ENCODE measurements at places on chromosomes 5 and 9.

DNA sequence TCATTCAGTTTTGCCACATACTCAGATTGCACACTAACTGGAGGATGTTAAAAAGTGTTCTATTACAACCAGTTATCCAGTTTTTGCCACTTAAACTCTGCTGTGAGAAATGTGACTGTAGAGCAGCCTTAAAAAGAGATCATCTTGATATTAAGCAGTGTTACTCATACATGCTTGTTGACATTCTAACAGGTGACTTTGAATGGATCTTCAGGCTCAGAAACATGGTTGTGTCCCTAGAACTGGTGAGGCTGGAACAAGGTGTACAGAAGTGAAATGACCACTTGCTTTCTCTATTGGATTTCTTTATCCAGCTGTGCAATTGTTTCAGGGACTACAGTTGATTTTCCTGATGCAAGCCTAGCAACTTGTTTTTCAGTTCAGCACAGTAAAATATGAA lies 166.1 kb upstream of the CCDC152 start:
- DNase-seq = no peak

DNA sequence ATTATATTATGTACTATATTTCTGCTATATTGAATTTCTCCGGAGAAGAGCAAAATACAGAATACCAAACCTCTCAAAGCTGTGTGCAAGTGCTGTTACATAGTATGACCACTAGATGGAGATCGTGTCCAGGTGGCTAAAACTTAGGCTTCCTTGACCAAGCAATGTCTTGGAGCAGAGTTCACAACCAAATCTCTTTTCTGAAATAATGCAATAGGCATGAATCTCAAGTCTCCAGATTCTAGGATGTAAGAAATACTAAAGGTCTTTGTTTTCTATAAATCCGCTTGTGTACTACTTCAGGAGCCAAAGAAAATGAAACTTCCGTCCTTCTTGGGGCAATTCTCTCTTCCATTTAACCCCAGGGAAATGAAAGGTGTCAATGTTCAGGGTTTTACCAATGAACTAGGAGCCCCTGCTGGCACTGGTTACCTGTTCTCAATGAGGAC lies 181.5 kb upstream of the RAI14 start:
- DNase-seq = no peak

GRCh38 chr9:137311171-137311985 lies 9.3 kb upstream of the NRARP start:
- DNase-seq = peak; percentile 73

GRCh38 chr9:38382141-38382540 lies 10.4 kb upstream of the ALDH1B1 start:
- no peak for DNase-seq

DNA sequence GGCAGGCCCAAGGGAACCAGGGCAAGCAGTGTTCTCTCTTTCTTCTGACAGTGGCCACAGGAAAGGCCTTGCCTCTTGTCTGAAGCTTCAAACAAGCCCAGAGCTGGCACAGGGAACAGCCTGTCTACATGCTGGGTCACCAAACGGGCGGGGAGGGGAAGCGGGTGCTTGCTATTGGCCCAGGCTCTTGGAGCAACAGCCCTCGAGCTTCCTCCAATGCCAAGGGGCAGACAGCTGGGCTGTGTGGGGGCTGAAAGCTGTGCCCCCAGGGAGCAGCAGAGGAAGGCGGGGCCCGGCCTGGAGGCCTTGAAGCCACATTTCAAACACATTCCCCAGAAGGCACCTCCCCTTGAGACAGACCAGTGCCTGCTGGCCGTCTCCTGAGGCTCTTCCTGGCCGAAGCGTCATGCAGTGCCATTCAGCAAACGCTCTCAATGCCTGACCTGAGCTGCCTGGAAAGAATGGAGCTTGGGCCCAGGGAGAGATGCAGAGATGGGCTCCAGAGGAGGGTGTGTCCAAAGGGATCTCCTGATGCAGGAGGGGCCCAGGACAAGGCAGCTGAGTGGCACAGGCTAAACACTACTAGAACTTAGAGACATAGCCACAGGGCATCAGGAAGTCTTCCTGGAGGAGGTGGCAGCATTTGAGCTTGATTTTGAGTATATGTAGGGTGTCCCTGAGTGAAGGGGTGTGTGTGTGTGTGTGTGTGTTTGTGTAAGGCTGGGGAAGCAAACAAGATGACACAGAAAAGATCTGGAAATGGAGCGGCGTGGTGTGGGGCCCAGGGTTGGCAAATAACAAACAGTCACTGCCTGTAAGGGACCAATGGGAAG lies 2.5 kb downstream of the FIBCD1 start:
- DNase-seq = no peak

- no peak for DNase-seq
Observed at GRCh38 chr5:5331848-5332247, 90.6 kb upstream of the ICE1 start.

- no peak for DNase-seq
Observed at GRCh38 chr5:96562614-96563013, 99.6 kb upstream of the CAST start.

DNA sequence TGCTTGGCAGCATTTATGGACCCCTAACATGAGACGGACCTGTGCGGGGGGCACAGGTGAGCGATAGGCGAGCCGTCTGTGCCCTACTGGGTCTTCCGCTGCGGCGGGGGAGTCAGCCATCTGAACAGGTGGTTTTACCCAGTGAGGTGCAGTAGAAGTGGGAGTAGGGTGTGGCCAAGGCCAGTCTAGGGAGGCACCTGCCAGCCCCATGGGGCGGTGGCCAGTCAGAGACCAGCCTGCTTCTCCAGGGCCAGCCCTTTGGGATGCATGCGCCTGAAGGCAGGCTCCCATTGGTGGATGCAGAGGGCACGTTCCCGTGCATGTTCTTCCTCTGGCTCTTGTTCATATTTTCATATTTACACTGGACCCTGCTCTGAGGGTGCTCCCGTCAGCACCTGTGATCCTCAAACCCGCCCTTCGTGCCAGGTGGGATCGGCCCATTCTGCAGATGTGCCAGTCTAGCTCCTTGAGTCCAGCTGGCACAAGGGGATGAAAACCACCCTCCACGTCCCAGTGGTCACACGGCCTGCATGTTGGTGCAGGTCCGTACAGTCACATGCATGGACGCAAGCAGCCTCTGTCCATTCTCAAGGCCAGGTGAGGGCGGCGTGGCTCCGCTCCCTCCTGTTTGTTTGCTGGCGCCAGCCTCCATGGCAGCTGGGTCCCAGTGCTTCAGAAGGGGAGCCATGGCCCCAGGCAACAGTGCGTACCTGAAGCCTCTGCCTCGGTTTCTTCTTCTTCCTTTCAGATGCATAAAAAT lies 9.0 kb downstream of the COL5A1 start:
- no peak for DNase-seq

DNA sequence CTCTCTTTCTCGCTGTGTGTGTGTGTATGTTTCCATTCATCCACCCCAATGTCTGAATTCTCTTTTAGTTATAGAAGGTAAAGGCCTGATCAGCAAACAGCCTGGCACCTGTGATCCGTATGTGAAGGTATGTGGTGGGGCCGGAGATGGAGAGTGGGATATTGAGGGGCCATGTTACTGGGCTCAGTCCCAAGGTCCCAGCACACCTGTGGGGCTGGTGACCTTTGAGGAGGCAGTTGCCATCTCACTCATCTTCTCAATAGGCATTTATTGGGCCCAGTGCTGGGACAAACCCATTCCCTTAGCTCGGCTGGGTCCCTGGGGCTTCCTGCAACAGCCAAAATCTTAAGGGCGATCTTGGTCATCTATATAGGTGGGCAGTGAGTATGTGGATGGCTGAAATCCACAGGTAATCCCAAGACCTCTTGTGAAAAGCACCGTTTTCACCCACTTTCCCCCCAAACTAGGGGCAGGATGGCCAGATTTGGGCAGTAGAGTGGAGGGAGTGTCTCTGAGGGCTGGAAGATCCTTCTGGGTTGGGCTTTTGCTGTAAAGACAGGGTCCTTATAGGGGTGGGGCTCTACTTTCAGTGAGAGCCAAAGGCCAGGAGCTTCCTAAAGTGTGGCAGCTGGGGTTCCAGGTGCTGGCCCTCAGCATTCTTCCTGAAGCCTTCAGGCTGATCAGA lies 19.6 kb downstream of the RGS3 start:
- no peak for DNase-seq

- no peak for DNase-seq
Observed at GRCh38 chr9:97847474-97848214, 5.4 kb upstream of the FOXE1 start.

- DNase-seq = peak; percentile 67
Observed at GRCh38 chr5:16615741-16616535, 859 bp downstream of the RETREG1 start.

DNA sequence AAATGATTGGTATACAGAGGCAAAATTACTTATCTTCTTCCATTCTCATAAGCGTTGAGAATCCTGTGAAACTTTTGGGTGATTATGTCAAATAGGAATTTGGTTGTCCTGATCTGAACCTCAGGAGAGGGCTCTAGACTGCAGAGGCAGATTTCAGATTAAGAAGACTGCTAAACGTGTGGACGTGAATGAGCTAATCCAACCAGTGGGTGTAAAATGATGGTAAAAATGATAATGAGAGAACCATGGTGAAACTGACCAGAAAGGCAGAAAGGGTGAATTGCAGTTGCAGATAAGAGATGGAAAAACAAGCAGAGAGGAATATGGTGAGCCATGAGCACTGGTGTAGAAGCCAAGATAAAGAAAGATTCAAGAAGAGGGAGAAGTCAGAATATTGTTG lies 1200.2 kb upstream of the CDH6 start:
- DNase-seq = no peak

DNA sequence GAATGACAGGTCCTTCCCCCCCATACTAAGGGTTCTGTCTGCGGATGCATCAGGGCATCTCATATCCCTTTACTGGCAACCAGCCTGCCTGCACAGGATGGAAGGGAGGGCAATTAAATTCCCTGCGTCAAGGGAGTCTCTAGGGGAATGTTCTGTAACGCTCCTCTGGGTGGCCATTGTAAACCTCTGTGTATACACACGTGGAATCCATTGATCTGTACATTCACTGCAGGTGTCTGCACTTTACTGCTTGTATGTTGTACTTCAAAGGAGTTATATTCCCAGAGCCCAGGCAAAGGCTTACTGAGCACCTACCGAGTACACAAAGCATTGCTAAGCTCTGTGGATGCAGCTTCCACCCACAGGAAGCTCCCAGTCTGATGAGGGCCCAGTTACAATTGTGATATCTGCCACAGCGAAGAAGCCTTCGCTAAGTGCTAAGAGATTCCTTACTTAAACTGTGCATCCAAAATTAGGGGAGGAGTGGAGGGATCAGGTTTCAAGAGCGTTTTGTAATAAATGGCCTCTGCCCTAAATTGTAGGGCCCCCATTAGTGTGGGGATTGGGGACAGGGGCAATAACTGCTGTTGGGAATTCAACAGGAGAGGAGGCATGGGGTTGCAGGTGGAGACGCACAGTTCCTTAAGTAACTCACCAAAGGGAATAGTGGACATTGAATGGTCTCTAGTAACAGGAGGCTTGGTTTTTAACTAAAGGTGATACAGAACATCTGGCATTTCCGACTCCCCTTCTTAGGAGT lies 1.5 kb upstream of the RETREG1 start:
- DNase-seq = no peak

DNA sequence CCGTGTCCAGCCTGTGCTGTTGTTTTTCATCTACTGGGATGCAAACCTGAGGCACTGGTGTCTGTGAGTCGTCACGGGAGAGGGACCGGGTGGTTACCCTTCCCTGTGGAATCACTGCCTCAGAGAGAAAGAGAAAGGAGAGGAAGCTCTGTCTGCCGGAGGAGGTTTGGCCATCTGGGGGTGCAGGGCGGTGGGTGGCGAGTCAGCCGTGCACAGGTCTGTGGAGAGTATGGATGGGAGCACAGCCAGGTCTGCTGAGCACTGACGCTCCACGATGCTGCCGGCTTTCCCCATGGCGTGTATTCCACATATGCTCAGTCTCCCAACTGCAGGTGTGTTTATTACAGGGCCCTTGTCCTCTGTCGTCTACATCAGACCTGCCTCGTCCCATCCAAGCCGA lies 395.2 kb upstream of the IRX4 start:
- DNase-seq = peak; percentile 34

DNA sequence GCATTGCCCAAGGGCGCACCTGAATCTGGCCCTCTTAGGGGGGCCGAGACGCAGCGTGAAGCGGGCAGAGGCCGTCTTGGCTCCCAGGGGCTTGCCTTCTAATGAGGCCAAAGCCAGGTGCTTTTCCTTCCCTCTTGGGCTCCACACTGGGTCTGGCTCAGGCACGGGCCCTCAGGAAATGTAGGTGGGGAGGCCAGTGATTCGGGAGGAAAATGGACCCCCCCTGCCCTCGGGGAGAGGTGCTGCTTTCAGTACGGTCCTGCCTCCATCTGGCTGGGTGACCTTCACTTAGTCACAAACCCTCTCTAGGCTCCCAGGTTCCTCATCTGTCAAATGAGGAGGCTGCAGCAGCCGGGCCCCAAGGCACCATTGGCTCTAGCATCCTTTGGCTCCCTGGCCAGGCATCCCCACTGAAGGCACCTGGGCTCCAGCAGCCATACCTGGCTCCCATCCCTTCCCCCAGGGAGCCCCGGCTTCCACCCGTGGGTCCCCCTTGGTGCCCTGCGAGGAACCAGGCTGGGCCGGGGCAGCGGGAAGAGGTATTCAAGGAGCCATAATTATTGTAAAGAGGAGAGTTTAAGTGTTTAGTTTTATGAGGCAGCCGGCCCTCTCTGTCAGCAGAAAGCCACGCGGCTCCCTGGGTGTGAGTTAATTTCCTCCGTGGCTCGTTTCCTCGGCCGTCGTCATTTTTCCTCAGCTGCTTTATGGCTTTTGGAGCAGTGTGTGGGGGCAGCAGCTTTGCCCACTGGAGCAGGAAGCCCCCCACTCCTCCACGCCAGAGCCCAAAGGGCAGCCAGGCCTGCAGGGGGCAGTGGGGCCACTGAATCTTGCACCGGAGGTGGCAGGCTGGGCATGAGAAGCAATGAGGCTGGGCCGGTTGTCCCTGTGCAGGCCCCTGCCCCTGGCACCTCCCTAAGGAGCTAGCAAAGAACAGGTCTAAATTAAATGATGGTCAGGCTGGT lies 24.9 kb upstream of the UNC5A start:
- no peak for DNase-seq

GRCh38 chr9:137645211-137645610 lies 26.4 kb downstream of the EHMT1 start:
- DNase-seq = no peak

GRCh38 chr5:144275329-144275728 lies 104.7 kb downstream of the KCTD16 start:
- DNase-seq = no peak

DNA sequence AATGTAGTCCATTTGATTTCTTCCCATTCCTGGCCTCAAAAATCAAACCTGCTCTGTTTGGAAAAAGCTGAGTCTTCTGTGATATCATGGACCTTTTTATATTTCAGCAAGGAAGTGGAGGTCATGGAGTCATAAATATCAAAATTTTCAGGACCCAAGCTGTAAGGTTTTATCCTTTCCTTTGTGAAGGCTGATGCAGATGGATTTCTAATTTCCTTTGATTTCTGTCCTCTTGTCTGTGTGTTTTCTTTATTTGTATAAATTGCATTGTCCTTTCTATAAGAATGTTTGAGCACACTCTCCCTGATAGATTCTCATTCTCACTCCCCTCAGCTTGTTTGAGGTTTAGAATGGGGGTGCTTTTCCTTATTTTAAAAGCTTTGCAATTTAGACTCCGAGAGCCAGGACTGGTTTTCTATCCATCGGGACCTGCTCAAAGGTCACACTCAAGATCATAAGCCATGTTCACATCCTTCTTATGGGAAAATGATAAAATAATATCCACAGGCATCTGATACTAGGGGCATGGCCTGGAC lies 127.4 kb upstream of the TMEM161B start:
- no peak for DNase-seq

- peak; percentile 81 for DNase-seq
Observed at GRCh38 chr9:72557549-72557948, 36.1 kb downstream of the TMC1 start.
